ENCODE measurements at places on chromosomes 4 and X.

GRCh38 chrX:109812236-109812635 is 79.2 kb upstream of the ACSL4 start:
- no peak for DNase-seq

DNA sequence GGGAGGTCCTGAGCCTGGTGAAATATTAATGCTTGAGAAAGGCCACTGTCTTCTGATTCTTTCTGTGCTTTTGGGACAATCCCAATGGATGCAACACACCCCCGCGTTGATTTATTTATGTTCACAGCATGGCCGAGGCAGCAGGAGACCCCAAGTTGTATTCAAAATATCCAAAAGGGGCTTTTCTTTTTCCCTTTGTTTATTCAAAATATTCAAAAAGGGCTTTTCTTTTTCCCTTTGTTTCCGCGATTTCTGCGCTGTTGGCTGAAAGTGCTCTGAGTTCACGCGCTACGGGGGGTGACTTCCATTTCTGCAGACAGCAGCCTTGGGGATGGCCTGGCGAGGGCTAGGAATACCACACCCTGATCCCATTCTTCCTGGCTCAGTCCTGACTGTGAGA is 59.5 kb upstream of the PPP2R3B start:
- no peak for DNase-seq

DNA sequence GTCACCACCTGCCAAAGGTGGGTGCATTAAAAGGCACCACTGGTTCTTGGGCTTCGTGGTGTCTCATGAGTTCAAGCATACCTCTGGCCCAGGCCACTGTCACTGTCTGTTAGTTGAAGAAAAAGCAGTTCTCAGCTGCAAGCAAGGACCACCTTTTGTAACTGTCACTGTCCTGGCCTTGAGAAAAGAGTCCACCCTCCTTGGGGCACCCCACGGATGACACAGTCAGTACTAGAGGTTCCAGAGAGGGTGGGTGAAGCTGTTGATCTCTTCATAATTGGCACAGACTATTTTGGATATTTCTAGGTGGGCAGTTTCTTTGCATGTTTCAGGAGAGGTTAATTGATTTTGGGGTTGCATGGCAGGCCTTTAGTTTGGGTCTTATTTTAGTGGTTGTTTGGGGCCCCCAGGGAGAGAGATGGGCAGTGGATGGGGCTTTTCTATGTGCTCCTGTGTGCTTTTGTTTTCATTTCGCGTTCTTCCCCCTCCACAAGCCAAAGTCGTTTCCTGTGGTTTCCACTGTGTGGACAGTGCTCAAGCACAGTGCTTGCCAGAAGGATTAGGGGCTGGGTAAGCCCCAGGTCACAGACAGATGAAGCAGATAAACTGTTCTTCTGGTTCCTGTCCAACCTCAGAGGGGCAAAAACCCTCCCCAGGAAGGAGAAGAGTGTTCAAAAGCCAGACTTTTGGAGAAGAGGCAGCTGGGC is 156.2 kb upstream of the PPP1R2C start:
- no peak for DNase-seq

GRCh38 chr4:67719953-67720617 is 19.1 kb upstream of the UBA6 start:
- DNase-seq = peak; percentile 9

GRCh38 chrX:9286234-9286633 is 178.6 kb upstream of the TBL1X start:
- no peak for DNase-seq

DNA sequence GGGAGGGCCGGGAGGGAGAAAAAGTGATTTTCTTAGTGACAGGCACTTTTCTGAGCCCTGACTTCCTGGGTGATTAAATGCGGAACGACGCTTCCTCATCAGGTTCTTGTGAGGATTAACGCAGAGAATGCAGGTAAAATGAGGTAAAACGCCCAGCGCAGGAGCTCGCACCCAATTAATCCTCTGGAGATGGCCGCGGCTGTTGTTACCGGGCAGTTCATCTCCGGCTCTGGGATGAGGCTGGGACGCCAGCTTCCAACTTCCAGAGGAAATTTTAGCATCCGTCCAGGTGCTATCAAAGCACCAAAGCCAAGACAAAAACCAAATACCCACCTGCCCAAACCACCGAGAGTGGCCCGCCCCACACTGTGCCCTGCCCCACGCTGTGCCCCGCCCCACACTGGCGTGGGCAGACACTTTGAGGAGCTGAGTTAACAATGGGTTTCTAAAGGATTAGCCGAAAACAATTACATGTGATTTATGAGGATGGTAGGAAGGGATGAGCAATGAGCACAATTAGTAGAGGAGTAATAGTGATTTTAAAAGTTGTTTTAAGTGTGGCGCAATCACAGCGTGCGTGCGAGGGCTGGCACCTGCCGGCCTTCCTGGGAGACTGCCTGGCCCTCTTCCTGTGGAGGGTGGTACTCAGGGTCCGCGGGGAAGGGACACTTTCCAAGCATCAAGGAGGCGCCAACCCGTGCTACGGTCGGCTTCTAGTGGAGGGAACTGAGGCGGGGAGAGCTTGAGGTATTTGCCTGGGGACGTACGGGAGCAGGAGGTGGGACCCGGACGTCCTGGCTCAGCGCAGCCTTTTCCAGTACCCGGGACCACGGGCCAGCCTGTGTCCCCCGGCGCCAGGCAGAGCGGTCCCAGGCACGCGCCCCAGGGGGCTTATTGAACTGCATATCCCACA is 41.6 kb upstream of the ADRA2C start:
- DNase-seq = no peak

- peak; percentile 29 for DNase-seq
Observed at GRCh38 chr4:140238351-140239056, 84.5 kb upstream of the MAML3 start.

DNA sequence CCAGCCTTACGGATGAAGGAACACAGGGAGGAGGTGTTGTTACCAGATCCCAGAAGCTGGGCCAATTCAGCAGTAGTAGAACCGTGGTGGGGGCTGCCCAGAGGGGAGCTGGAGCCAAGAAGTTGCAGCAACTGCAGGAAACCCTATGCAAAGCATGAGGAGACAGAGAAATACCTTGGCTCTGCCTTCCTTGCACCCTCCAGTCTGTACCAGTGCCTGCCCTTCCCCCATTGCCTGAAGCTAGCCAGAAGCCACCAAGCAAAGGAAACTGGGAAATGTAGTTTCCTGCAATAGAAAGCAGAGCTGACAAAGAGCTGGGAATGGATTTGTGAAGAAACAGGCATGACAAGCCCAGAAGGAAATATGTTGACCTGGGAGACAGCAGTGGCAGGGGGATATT is 108.7 kb upstream of the FUNDC1 start:
- DNase-seq = no peak

DNA sequence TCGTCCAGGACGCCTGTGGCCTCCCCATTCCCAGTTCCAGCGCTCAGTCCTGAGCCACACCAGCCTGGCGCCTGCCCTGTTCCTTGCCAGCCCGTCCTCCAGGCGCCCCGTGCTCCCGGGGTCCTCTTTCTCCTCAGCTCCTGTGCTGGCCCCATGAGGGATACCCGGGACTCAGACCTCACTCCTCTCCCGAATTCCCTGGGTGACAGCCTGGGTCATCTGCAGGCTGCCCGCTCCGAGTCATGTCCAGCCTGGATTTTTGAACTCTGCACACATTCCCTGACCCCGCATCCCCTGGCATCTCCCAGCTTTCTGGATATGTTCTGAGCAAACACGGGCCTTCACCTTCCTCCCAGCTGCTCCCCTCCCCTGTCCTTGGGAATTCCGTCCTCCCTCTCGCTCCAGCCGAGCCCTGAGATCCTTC is 14.9 kb upstream of the ADD1 start:
- DNase-seq = no peak

- DNase-seq = no peak
Observed at GRCh38 chrX:123990602-123991001, 29.1 kb downstream of the STAG2 start.

DNA sequence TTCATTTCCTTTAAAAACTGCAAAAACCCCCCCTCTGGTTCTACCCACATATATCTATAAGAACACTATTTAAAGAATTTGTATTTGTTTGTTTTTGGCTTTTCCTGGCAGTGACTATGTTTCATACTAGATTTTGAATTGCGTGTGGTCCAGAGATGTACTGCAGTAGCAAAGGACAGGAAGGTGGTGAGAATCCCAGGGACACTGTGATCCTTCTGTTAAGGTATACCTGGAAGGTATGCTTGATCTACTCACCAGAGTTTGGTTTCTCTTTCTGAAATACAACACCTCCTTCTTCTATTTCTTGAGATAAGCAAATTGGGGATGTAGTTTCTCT is 129.6 kb upstream of the RASGEF1B start:
- no peak for DNase-seq

DNA sequence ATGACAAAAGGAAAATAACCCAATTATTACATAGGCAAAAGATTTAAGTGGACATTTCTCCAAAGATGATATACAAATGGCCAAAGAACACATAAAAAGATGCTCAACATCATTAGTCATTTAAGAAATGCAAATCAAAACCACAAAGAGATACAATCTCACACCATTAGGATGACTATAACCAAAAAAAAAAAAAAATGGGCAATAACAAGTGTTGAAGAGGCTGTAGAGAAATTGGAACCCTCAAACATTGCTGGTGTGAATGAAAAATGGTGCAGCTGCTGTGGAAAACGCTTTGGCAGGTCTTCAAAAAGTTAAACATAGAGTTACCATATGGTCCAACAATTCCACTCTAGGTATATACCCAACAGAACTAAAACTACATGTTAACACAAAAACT is 5.6 kb upstream of the PRDX4 start:
- DNase-seq = no peak

GRCh38 chrX:116357329-116357728 is 79.1 kb upstream of the SLC6A14 start:
- no peak for DNase-seq

- peak; percentile 90 for DNase-seq
Observed at GRCh38 chrX:7927259-7928167, at the start of gene PNPLA4. TSS of gene PNPLA4 (minus strand) at chrX:7927413. CDS start at chrX:7926119, 1,294 bp downstream.

- DNase-seq = no peak
Observed at GRCh38 chrX:45385757-45386156, 185.1 kb upstream of the DIPK2B start.

DNA sequence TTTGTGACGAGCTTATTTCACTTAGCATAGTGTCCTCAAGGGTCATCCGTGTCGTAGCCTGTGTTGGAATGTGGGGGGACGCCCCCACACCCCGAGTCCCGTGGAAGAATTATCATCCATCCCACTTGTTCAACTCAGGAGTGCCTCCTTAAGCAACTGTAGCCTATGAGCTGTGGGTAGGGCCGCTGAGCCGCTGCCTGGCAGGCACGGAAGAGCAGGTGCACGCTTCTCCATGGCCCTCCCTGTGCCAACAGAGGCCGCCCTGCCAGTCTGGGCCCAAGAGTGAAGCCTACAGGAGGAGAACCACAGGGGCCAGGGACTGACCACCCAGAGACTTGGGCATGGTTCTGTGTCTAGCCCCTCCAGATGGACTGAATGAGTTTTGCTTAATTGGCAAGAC is 2.3 kb upstream of the RGS12 start:
- no peak for DNase-seq

DNA sequence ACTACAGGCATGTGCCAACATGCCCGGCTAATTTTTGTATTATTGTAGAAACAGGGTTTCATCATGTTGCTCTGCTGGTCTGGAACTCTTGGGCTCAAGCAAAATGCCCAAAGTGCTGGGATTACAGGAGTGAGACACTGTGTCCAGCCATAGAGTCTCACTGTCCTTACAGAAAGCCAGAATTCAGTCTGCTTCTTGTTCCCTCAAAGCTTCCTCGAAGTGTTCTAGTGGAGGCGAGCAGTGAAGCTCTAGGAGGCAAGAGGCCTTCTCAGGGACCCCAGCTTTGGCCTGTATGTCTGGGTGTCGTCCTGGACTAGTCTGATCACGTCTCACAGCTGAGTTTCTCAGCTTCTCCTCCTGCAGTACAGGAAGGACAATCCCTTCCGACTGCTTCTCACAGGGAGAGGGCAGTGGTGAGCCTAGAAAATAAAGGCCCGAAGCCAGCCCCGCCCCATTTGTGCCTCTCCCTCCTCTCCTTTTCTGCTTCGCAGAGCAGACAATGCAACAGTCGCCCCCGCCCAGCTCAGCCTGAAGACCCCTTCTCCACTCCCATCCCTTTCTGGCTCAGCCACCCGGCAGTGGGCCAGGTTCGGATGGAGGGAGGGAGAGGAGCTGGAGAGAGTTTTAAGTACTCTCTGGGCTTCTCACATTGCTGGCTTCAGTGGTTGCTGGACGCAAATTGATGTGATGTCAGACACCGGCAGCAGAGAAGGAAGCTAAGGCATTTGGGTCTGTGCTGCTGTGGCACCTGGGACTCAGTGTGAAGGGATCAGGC is 11.1 kb upstream of the FAM3A start:
- DNase-seq = peak; percentile 81

DNA sequence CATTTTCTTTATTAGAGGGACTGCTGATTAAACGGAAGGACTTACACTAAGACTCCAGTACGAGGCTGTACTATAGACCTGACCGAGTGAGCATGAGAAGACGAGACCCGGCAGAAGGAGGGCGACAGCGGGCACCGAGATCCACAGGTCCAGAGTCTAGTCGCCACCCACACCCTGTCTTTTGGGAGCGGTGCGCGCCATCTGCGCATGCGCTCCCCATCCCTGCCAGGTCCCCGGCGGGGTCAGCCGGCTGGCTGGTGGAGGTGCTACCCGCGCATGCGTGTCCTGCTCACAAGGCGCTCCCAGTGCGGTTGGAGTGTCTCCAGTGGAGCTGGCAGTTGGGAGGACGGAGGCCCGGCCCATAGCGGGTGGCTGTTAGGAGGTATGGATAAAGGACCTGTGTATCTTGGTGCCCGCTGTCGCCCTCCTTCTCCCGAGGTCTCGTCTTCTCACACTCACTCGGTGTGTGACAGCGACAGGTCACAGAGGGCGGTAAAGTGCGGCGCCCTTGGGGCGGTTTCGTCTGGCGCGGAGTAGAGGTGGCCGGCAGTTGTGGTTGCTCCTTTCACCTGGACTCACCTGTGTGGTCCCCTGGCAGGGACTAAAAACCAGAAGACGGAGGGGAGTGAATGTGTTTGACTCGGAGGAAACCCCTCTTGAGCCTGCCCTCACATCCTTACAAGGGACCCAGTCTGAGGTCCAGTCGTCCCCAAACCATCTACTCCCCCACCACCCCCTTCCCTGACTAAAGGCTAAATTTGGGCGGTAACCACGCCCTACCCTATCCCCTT is 7.6 kb upstream of the HSD17B10 start:
- DNase-seq = peak; percentile 83

GRCh38 chrX:119604766-119605463 is 1.3 kb downstream of the NKRF start:
- DNase-seq = peak; percentile 15

GRCh38 chr4:56286763-56287162 is 100.5 kb downstream of the AASDH start:
- DNase-seq = no peak

DNA sequence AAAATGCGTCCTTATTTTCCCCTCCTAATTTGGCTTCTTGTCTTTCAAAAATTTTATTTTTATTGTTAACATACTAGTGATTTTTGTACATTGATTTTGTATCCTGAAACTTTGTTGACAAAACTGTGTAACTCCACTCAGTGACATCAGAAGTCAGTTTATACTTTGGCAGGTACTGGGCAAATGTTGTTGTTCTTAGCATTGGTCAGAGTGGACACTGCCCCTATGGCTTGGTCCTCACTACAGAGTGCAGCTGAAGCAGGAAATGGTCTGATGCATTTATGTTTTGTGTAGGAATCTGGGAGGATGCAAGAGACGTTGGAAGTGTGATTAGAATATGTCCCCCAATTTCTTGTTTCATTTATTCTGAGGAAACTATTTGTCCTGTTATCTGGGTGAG is 205.5 kb upstream of the CENPE start:
- DNase-seq = no peak
